Caco-2 (cell line): ENCODE measurements at places on chromosomes 13 and 19. TPM values are rescaled to one million over a fixed set of nuclear protein-coding genes. Genes with fewer than 3 reads are reported as not detected.

GRCh38 chr19:10538204-10538983 lies 5.3 kb upstream of the ATG4D start:
- H3K4me3 ChIP-seq, result no peak overlapping the region
- H3K27me3 ChIP-seq, result no peaks in the 10 kb centered on the region
- no peaks in the 10 kb centered on the region; the same call in 1 of the 2 replicates for H3K4me1 ChIP-seq
- no peaks in the 10 kb centered on the region for H3K36me3 ChIP-seq
- no peak overlapping the region for H3K27ac ChIP-seq
- no peak for DNase-seq

DNA sequence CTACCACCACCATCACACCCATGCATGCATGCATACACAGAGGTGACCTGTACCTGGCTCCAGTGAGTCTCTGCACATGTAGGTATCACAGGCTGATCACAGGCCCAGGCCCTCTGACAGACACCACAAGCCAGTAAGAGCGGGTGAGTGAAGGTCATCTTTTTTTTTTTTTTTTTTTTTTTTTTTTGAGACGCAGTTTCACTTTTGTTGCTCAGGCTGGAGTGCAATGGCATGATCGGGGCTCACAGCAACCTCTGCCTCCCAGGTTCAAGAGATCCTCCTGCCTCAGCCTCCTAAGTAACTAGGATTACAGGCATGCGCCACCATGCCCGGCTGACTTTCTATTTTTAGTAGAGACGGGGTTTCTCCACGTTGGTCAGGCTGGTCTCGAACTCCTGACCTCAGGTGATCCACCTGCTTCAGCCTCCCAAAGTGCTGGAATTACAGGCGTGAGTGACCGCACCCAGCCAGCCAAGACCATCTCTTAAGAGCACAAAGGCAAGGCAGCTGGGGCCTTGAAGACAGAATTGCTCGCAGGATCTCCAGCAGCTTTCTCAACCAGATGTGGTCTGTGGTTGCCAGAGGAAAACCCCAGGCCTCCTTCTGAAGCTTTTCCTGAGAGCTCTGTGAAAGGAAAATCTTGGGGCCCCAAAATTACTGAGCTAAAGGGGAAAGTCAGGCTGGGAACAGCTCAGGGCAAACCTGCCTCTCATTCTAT lies 3.2 kb upstream of the NKG7 start:
- no peak overlapping the region for H3K27ac ChIP-seq
- H3K4me1 ChIP-seq, result no peaks in the 10 kb centered on the region
- no peaks in the 10 kb centered on the region for H3K27me3 ChIP-seq
- no peak for DNase-seq
- H3K36me3 ChIP-seq, result no peaks in the 10 kb centered on the region

The ZSCAN4 gene
- not detected in 2 replicates for total RNA-seq

The ZNF134 gene
- total RNA-seq, result 6.6 and 6.8 TPM in 2 replicates

The ZNF99 gene
- not detected in 2 replicates for total RNA-seq
